ENCODE measurements at places on chromosomes 7 and 10. TPM values are rescaled to one million over a fixed set of nuclear protein-coding genes. Genes with fewer than 3 reads are reported as not detected.
A peak's percentile ranks its signal among the peaks of the same experiment; 100 is the strongest.

WASHC2C gene
- 24.8 TPM for total RNA-seq

NEUROD6 gene
- not detected for total RNA-seq

LIPN gene
- total RNA-seq: not detected

DNA sequence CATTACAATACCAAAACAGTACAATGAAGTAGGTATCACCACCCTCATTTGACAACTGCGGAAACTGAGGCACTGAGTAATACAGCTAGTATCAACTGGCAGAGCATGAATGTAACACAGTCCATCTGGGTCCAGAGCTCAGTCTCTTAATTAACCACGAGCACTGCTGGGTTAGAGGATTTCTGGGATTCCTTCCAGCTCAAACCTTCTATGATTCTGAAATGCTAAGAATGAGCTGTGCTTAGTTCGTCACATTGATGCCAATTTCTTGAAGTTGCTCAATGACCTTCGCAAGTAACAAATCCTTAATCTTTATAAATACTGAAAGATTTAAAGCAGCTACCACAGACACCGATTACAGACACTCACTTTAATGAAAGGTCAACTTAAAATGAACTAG is 62.5 kb downstream of the SGMS1 start:
- H3K36me3 ChIP-seq: no peaks in the 10 kb centered on the region
- H3K4me3 ChIP-seq: no peak overlapping the region
- no peak overlapping the region for H3K27ac ChIP-seq
- H3K4me1 ChIP-seq: peaks cover 68% of the 10 kb centered on the region
- DNase-seq: no peak
- H3K27me3 ChIP-seq: no peaks in the 10 kb centered on the region

GRCh38 chr10:72260976-72261783 is 12.5 kb upstream of the DDIT4 start:
- H3K27me3 ChIP-seq: no peaks in the 10 kb centered on the region
- H3K4me1 ChIP-seq: peaks cover 70% of the 10 kb centered on the region
- no peak for DNase-seq

DNA sequence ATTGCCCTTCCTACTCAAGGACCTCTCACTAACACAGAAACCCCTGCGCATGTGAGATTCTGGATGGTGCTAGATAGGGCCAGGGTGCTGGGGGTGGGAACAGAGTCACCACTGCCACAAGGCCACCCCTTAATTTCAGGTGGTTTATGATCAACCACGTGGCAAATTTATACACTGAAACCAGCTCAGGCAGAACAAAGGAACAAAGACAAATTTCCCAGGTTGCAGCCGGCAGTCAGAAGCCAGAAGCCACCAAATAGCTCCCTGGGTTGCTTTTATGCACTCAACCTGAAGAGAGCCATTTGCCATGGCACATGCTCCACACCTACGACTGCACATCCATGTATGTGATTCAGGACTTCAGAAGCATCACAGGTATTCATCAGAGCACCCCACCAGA is 2.5 kb downstream of the VOPP1 start:
- 0 out of 2 replicates have a peak overlapping the region, but pooled peaks have one; percentile 63 for H3K27ac ChIP-seq
- peak overlapping the region; percentile 91 for H3K4me3 ChIP-seq
- peaks cover 14% of the 10 kb centered on the region for H3K27me3 ChIP-seq
- no peak for DNase-seq

RNF32 gene
- 1.3 TPM for total RNA-seq

PHYH gene
- total RNA-seq: 35.1 TPM

- no peak overlapping the region for H3K27ac ChIP-seq
- no peaks in the 10 kb centered on the region for H3K36me3 ChIP-seq
- H3K4me3 ChIP-seq: no peak overlapping the region
- no peak for DNase-seq
Observed at GRCh38 chr10:11441151-11441535, 170.3 kb downstream of the USP6NL start.

DNA sequence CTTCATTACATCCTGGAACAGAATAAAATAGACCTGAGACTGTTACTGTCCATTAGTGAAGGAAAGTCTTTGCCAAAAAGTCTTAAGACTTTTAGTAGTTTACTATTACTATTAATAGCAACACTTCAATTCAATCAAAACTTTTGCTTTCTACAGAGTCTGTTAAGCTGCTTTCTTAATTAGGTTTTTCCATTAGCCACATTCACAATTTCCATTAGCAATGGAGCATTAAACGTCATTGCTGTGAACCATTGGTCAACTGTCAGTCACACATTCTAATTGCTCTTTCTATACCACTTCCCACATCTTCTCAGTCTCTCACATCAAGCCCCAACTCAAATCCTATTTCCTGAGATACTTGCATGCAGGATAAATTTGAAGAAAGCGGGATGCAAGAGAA is 736.6 kb upstream of the SORCS1 start:
- H3K4me3 ChIP-seq: no peak overlapping the region
- peaks cover 31% of the 10 kb centered on the region for H3K4me1 ChIP-seq
- no peak for DNase-seq
- no peaks in the 10 kb centered on the region for H3K36me3 ChIP-seq

DNA sequence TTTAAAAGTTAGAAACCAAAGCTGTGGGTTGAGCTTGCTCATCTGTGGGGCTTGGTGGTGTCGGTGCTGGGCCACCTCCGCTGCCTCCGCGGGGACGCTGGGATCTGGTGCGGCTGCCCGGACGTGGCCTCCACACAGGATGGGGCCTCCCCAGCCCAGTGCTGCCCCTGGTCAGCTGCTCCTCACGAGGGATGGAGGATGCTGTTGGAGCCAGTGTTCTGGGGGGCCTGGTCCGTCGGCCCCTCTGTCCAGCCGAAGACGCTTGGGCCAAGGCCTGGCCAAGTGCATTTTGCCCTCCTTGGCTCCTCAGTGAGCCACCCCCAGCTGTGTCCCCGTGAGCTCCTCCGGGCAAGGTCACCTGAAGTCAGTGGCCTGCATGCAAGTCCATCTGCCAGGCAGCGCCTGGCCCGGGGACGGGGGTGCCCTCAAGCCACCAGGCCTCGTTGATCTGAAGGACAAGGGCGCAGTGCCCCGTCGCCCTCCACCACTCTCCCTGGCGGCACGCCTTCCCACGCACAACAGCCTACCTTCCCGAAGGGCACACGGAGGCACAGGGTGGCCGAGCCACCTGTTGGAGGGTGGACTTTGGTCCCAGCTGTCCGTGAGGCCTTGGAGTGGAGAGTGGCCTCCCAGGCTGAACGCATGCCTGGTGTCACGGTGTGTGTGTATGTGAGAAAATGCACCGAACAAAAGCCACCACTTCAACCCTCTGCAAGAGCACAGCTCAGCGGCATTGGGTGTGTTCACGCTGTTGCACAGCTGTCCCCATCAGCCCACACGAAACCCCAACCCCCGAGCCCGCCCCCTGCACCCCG is 27.3 kb downstream of the KNDC1 start:
- H3K4me3 ChIP-seq: no peak overlapping the region
- H3K27ac ChIP-seq: no peak overlapping the region
- no peak for DNase-seq
- peaks cover 6% of the 10 kb centered on the region for H3K27me3 ChIP-seq
- H3K4me1 ChIP-seq: no peaks in the 10 kb centered on the region

DNA sequence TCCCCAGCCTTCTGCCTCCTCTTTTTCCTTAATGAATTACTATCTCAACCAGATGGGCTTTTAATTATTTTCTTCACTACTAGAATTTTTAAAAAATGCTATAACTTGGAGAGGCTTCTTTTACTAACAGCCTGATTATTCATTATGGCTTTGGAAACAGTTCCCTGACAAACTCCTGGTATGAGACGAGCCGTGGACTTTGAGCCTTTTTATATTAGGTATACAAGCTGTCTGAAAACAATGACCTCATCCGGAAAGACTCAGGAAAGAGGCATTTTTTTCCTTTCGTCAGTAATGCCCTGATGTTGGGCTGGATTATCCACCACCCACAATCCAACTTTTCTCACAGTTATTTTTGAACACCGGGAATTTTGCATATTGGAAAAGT is 26.7 kb upstream of the ABLIM1 start:
- no peak overlapping the region for H3K27ac ChIP-seq
- H3K4me1 ChIP-seq: 0 out of 2 replicates have a peak, but pooled peaks cover 4% of the 10 kb centered on the region
- H3K27me3 ChIP-seq: no peaks in the 10 kb centered on the region
- no peak overlapping the region for H3K4me3 ChIP-seq
- no peak for DNase-seq

GRCh38 chr7:139453673-139454321 is 29.7 kb downstream of the KLRG2 start:
- no peaks in the 10 kb centered on the region for H3K36me3 ChIP-seq
- no peaks in the 10 kb centered on the region for H3K27me3 ChIP-seq
- H3K4me3 ChIP-seq: no peak overlapping the region
- DNase-seq: no peak
- H3K4me1 ChIP-seq: peaks cover 16% of the 10 kb centered on the region
- H3K27ac ChIP-seq: no peak overlapping the region

GRCh38 chr7:16651396-16652239 is 5.6 kb downstream of the BZW2 start:
- H3K4me3 ChIP-seq: no peak overlapping the region
- no peaks in the 10 kb centered on the region for H3K36me3 ChIP-seq
- DNase-seq: no peak
- peaks cover 63% of the 10 kb centered on the region for H3K4me1 ChIP-seq

DNA sequence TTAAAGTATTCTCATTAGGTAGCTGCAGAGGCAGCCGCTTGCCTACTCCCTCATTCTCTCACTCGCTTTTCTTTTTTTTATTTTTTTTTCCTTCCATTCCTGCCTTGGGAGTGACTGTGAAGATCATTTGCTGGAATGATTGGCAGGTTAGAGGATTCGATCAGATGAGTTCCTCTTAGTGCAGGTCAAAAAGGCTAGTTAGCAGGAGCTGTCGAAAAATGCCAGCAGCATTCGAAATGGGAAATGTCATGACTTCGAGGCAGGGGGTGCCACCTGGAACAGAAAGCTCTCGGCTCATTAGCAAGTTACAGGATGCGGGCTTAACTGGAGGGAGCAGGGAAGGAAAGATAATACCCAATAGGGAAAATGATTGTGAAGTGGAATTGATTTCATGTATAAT is 137.5 kb upstream of the FZD1 start:
- H3K4me1 ChIP-seq: peaks cover 31% of the 10 kb centered on the region
- H3K4me3 ChIP-seq: peak overlapping the region; percentile 12
- H3K27me3 ChIP-seq: no peaks in the 10 kb centered on the region
- H3K36me3 ChIP-seq: peaks cover 8% of the 10 kb centered on the region
- DNase-seq: peak; percentile 21
- no peak overlapping the region for H3K27ac ChIP-seq

- peaks cover 16% of the 10 kb centered on the region for H3K4me1 ChIP-seq
- peak overlapping the region; percentile 7 for H3K27ac ChIP-seq
- DNase-seq: no peak
- H3K27me3 ChIP-seq: no peaks in the 10 kb centered on the region
- no peak overlapping the region for H3K4me3 ChIP-seq
- H3K36me3 ChIP-seq: no peaks in the 10 kb centered on the region
Observed at GRCh38 chr7:84085147-84085546, 109.4 kb downstream of the SEMA3A start.

DNA sequence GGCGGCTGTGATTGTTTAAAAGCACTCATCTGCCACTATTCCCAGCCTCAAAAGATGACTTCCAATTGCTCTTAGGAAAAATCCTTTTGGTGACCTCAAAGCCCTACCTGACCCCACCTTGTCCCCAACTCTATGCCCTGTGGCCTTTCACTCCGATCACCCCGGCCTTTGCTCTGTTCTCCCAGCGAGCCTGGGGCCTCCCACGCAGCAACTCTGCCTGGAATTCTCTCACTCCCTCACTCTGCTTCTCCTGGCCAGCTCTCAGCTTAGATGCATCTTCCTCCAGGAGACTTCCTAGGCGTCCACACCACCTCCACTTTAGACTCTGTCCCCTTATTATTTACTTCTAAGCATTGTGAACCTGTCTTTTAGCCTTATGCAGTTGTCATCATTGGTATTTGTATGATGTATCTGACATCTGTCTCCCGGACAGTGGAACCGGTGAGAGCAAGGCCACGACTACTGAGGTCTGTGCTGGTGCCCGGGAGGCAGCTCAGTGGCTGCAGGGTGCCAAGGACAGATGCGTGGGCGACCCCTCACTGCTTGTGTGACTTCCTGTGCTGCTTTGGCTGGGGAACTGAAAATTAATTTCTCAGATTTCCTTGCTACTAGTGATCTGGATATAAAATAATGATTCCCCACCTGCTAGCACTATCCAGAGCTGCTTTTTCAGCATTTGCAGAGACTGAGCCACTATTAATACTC is 63.0 kb downstream of the PIP4K2A start:
- DNase-seq: no peak
- H3K36me3 ChIP-seq: no peaks in the 10 kb centered on the region
- H3K27ac ChIP-seq: peak overlapping the region; percentile 26
- H3K27me3 ChIP-seq: no peaks in the 10 kb centered on the region

BMI1 gene
- total RNA-seq: 4.0 TPM

DNA sequence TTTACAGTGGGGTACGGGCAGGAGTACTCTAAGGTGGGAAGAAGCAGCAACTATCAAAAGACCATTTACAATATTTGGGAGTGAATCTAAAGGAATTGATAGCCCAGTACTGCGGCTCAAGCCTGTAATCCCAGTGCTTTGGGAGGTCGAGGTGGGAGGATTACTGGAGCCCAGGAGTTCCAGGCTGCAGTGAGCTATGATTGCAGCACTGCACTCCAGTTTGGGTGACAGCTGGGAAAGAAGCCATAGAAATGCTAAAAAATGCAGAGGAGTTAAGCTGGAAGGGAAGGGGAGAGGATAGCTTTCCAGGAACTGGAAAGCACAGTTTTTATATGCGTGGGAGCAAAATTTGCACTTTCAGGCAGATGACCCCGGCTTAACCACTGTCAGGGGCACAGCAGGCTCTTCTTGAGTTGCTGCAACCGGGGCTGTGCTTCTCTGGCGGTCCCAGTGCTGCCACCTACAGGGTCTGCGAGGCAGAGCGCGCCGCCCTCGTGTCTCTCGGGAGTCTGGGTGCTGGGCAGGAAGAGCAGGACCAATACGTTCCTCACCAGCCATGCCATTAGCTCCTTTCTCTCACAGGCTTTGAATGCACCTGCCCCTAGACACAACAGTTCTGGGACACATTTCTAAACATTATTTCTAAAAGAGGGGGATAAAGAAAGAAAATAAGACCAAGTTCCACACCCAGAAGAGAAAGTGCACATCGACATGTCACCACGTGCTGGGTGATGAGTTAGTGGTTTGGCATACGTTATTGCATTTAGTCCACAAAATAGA is 10.1 kb upstream of the BMPER start:
- no peak overlapping the region for H3K27ac ChIP-seq
- no peak overlapping the region for H3K4me3 ChIP-seq
- peak; percentile 93 for DNase-seq

GRCh38 chr7:7764520-7765396 is 46.4 kb upstream of the RPA3 start:
- H3K27me3 ChIP-seq: no peaks in the 10 kb centered on the region
- H3K4me1 ChIP-seq: peaks cover 9% of the 10 kb centered on the region
- H3K27ac ChIP-seq: no peak overlapping the region
- H3K36me3 ChIP-seq: no peaks in the 10 kb centered on the region
- no peak overlapping the region for H3K4me3 ChIP-seq

- H3K27me3 ChIP-seq: peaks cover 10% of the 10 kb centered on the region
Observed at GRCh38 chr7:39754326-39755120, 131.2 kb downstream of the RALA start.
